ENCODE measurements at places on chromosomes 6 and 20.

GRCh38 chr20:23235173-23236027, 115.2 kb upstream of the NXT1 start:
- DNase-seq, result peak; percentile 57

DNA sequence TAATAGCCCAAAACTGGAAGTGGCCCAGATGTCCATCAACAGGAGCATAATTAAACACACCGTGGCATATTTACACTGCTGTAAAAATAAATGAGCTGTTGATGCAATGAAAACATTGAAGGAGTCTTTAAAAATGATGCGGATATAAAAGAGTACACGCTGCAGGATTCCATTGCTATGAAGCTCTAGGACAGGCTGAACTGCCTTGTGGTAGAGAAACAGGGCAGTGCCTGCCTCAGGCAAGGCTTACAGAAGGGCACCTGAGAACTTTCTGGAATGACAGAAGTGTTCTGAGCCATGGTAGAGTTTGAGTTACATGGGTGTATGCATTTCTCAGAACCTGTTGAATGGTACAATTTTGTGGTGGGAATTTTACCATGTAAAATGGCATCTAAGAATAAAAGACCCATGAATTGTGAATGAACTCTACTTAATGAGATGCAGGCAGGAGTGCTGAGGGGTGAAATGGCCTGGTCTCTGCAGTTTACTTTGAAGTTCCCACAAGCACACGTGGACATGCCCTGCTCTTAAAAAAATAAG, 45.3 kb upstream of the RIN2 start:
- no peak for DNase-seq

- DNase-seq, result no peak
These were observed 5.3 kb downstream of the DCBLD1 start for GRCh38 chr6:117487821-117488220.

DNA sequence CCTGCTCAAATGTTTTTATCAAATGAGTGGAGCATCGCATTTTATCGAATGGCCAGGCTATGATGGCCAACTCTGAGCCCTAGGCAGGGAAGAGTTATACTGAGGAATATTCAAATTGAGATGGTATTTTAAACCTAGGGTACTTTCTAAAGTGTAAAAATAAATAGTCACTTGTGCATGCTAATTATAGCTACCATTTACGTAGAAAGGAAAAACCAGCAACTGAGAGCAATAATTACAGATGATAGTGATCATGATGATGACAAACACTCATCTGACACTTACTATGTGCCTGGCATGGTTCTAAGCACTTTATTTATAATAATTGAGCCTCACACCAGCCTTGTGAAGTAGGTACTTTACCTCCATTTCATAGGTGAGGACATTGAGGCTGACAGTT, 455.7 kb downstream of the CD83 start:
- DNase-seq, result no peak

GRCh38 chr6:119124079-119124824, 45.8 kb upstream of the FAM184A start:
- no peak for DNase-seq

DNA sequence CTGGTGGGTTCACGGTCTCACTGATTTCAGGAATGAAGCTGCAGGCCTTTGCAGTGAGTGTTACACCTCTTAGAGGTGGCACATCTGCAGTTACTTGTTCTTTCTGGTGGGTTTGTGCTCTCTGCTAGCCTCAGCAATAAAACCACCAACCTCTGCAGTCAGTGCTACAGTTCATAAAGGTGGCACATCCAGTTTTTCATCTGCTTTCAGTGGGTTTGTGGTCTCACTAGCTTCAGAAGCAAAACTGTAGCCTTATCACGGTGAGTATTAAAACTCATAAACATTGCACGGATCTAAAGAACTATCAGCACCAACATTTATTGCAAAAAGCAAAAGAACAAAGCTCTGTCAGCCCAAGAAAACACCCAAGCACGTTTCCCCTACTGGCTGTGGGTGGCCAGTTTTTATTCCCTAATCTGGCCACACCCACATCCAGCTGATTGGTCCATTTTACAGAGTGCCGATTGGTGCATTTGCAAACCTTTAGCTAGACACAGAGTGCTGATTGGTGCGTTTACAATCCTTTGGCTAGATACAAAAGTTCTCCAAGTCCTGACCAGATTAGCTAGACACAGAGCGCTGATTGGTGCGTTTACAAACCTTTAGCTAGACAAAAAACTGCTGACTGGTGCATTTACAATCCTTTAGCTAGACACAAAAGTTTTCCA, 3.4 kb upstream of the TMEM14C start:
- DNase-seq, result no peak

GRCh38 chr20:4369798-4370124, 351.9 kb upstream of the PRND start:
- DNase-seq, result no peak

- no peak for DNase-seq
These were observed 70.8 kb upstream of the NXT1 start for GRCh38 chr20:23279836-23280235.

DNA sequence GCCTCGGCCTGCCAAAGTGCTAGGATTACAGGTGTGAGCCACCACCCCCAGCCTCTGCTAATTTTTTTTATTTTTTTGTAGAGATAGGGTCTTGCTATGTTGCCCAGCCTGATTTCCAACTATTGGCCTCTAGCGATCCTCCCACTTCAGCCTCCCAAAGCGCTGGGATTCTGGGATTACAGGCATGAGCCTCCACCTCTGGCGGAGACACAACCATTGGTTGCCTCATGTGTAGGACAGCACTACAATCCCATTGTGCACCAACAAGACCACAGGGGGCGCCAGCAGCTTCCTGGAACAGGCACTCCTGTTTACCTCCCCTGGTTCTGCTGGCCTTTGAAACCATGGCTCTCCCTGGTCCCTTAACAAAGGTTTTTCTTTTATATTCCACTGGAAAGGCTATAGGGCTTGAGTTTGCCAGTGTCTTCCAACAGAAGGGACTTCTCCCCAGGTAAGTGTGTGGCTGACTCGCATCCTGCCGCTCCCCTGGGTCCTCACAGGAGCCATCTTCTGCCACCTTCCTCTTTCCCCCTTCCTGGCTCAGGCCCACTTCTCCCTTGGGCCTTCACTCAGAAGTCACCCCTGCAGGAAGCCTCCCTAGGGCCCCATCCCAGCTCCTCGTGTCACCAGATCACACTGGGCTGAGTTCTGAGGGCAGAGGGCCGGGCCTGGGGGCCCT, 39.2 kb upstream of the TLDC2 start:
- no peak for DNase-seq

DNA sequence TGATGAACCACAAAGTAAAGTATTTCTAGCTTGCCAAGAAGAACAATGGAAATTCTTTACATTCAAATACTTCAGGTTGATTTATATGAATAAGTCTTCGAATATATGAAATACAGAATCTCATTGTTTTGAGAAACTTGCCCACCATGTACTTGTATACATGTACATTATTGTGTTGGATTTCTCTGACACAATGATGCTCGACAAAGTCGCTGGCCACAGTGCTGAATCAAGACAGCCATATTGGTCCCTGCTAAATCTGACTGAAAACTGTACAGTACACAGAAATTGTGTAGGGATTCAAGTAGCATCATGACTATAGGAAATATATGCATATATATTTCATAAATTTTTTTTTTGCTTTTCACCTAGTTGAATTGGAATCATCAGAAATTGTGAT, 13.1 kb upstream of the LIN28B start:
- DNase-seq, result no peak

- DNase-seq, result no peak
These were observed 33.8 kb downstream of the KPNA5 start for GRCh38 chr6:116714761-116715160.

DNA sequence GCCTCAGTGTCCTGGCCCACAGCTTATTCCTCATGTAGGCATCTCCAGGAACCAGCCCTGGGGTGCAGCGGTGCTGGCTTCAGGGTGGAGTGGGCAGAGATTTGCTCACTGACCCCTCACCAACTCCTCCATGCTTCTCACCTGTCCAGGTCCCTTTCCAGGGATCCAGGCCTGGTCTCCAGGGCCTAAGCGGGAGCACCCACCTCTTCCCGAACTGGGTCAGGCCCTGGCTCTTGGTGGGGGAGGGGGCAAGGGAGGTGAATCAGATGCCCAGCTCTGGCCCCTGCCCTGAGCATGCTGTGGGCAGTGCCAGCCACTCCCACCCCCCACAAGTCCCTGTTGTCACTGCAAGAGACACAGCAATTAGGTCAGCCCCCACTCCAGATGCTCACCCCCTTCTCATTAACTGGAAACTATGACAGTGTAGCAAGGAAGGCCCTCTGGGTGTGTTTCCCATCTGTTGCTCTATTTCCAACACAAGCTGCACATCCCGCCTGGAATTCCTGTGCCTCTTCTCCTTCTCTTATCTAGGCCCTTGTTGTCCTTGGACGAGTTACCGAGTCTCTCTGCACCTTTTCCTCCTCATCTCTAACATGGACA, 37.0 kb downstream of the MDFI start:
- DNase-seq, result no peak

GRCh38 chr6:148999929-149000468, 253.2 kb downstream of the UST start:
- DNase-seq, result peak; percentile 39

- DNase-seq, result no peak
These were observed 62.3 kb upstream of the SYNDIG1 start for GRCh38 chr20:24407151-24407550.

DNA sequence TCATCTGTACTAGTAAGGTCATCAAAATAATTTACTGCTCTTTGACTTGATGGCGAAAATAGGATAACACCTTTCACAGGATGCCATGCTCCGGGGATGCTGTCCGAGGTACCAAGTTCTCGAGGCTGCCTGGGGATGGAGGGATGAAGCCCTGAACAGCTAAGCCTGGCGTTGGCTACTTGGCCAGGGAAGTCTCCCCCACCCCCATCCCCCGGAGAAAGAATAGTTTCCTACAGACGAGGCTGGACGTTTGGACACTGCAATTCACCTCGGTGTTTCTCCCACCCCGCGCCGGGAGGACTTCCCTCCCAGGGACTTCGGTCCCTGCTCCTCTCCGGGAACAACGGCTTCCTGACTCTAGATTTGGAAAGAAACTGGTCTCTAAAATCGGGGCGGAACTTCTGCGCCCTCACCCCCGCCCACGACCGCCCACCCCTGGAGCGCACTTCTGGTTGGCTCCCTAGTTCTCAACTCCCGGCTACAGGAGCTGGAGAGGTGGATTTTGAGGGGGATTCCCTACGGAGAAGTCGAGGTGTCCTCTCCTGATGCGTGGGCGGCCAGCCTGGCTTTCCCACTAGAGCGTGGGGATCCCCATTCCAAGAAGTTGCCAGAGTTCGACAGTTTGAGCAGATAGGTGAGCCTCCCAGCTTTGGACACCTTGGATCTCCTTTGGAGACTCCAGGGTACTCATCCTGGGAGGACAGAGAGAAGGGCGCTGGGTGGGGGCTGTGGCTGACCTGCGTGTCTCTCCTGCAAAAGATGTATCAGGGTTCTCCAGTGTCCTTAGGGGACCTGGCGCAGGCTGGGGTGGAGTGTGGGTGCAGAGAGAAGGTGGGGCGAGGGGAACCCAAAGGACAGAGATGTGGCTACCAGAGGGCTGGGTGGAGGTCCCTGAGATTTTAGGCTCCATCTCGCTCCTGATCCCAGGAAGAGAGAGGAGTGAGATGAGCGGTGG, 1.1 kb downstream of the PCSK2 start:
- no peak for DNase-seq

GRCh38 chr6:132832891-132833290, 18.5 kb downstream of the RPS12 start:
- DNase-seq, result no peak

DNA sequence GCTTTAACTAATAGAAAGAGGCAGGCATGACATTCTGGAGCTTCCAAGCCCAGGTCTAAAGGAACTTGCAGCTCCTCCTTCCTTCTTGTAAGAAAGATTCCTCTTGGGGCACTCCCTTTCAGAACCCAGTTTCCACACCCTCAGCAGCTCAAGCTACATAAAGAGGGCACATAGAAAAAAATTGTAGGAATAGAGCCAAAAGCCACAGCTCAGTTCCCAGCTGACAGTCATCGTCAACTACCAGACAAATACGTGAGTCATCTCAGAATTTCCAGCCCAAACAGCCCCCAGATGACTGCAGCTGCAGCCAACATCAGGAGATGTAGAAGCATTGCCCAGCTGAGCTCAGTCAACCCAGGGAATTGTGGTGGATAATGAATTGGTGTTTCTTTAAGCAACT, 349.8 kb upstream of the ARID1B start:
- peak; percentile 19 for DNase-seq

DNA sequence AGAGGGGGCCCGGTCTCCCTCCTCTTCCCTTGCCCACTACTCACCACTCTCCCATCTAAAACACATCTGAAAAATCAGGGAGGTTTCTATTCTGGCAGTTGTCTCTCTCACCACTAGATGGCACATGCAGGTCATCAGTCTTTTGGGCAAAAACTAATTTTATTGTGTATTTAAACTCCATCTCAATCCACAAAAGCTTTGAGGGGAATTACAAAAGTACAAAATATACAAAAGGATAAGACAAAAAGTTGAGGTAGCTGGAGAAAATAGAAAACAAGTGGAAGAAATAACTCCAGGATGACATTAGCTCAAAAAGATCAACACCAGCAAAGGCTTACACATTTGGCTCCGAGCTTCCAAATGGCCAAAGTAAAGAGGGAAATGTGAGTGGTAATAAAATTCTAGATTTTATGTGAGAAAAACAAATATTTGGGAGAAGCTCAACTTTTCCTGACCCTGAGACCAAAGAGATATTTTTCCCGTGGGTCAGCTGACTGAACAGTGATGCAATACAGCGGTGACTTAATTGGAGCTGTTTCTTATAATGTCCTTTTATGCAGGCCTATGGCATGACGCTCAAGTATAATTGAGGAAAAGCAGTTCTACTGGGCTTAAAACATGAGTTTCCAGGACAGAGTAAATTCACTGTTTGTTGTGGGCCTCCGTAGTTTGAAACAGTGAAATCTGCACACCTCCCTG, 79.8 kb upstream of the CHD6 start:
- DNase-seq, result peak; percentile 17

DNA sequence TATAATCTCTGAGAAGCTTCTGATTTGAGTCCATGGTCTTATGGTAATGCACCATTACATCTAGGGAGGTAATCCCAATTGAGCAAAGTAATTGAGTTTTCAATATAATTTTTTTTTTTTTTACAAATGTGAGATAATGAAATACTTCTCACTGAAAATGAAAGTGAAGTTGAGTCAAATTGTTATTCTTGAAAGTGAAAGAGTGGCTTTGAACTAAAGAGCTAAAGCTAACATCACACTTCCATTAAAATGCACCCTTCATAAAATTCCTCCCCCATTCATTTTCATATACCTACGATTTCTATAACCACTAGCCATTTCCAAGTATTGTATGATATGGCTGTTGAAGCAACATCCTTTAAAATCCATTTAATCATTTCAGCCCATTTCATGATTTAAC, 149.1 kb upstream of the IMPG1 start:
- DNase-seq, result no peak

- DNase-seq, result no peak
These were observed 62.4 kb downstream of the JAG1 start for GRCh38 chr20:10611357-10611756.

- no peak for DNase-seq
These were observed 98.1 kb upstream of the KCNK16 start for GRCh38 chr6:39420300-39421265.

- no peak for DNase-seq
These were observed 145.8 kb downstream of the PACRG start for GRCh38 chr6:162873537-162873936.

DNA sequence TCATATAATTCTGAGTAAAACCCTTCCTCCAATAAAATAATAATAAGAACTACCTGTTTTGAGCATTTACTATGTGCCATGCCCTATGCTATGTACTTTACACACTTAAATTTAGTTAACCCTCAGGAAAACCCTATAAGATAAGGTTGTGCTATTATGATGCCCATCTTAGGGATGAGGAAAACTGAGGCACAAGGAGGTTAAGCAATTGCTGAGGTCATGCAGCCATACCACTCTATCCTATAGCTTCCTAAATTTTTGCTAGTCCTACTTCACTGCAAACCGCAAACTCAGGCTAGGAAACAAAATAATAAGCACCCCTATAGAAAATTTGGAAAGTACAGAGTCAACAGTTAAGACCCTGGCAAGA, 38.9 kb upstream of the GFOD1 start:
- no peak for DNase-seq
